IMR-90 (cell line): ENCODE measurements at places on chromosomes 6 and 20. TPM values are rescaled to one million over a fixed set of nuclear protein-coding genes. Genes with fewer than 3 reads are reported as not detected.

Gene ARHGAP40
- not detected in 2 replicates for total RNA-seq

Gene SLC17A3
- total RNA-seq = not detected in 2 replicates

Gene KCNK16
- not detected in 2 replicates for total RNA-seq

DNA sequence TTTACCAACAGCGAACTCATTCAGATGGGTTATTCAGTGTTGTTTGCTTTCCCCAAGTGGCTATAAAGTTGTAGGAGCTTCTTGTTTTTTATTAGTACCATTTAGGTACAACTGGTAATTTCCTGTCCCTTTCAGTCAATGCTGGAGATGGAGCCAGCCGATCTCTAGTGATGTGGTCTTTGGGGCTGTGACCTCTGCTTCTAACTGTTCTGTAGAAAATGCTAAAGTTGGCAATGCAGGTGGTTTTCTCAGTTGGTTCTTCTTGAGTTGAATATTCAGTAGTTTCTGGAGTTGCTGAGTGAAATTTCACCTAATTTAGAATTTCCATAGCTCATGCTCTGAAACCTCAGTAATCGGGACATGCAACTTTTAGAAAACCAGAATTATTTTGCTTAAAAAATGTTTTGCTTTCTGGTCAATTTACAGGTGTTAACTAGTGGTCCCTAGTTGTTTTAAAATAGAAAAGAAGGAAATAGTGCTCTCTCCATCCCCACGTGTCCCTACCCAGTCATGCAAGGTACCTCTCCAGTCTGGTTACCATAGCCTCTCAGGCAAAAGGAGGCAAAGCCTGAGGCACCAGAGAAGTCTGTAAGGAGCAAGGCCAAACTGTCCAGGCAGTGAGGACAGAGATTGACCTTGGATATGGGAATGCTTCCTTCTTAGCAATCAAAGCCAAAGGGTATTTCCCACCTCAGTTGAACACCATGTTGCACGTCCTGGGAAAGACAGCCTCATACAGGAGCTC, 27.3 kb upstream of the GABRR1 start:
- DNase-seq = no peak

DNA sequence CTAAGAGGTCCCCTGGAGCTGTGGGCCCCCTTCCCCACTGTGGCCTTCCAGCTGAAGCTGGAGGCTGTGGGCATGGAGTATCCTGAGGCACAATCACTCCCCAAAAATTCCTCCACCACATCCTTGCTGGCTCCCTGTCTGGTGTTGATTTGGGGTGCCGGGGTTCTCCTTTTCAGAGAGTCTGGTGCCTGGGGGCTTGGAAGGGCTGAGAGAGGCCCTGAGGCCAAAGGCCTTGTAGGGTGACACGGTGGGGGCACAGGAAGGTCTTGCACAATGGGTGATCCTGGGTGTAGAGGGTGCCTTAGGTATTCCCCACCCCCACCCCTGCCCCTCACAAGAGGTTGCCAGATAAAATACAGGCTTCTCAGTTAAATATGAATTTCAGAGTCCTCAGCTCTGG, 33.2 kb upstream of the VEGFA start:
- DNase-seq = no peak

GRCh38 chr20:19802492-19803158, 44.6 kb downstream of the RIN2 start:
- peak; percentile 39 for DNase-seq

Gene IP6K3
- total RNA-seq = 0.18 and 0.28 TPM in 2 replicates

DNA sequence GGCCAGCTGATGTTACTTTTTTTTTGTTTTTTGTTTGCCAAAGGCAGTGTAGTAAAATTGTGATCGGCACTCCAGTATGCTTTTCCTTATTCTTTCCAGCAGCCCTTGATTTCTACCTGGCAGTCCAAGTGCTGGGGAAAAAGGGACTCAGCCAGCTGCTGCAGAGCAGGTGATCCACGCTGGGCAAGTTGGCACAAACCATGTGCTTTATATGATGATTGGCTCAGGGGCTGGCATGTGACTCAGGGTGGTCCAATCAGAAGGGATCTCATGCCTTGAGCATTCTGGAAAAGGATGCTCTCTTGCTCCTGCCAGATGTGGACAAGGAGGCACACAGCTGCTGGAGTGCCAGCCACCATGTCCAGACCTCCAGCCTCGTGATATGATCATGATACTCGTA, 54.5 kb downstream of the SULF2 start:
- no peak for DNase-seq

Gene PACSIN1
- total RNA-seq = not detected in 2 replicates

GRCh38 chr20:51985013-51985415, 182.7 kb upstream of the SALL4 start:
- DNase-seq = peak; percentile 96

- DNase-seq = peak; percentile 82
Observed at GRCh38 chr6:12348530-12349511, 58.7 kb downstream of the EDN1 start.

- peak; percentile 6 for DNase-seq
Observed at GRCh38 chr6:100260584-100260983, 204.1 kb downstream of the SIM1 start.

Gene MAS1
- total RNA-seq = not detected in 2 replicates

GRCh38 chr6:13554929-13555333, 19.5 kb upstream of the SIRT5 start:
- peak; percentile 13 for DNase-seq

DNA sequence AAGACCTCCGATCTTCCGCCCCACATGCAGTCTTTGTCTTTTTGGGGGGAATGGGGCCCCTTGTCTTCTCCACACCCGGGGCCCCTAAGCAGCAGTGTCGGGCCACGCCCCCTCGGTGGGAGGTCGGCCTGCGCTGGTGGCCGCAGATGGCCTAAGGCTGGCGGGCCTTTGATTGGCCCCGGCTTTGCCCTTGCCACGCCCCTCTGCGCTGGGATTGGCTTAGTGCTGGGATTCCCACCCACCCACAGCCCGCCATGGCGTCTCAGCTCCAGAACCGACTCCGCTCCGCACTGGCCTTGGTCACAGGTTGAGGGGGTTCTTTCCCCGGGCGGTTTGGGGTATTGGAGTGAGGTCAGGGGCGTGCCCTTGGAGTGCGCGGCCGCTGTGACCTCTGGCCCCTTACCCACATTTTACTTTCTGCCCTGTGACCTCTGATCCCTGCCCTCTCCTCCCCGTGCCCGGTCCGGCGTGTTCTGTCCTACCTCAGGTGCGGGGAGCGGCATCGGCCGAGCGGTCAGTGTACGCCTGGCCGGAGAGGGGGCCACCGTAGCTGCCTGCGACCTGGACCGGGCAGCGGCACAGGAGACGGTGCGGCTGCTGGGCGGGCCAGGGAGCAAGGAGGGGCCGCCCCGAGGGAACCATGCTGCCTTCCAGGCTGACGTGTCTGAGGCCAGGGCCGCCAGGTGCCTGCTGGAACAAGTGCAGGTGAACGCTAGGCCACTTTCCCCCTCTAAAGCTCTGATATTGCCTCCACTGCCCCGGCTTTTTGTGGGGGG, at the start of gene HSD17B8:
HSD17B8 (plus strand) TSS at position 241 of the 776 bp plus-strand sequence; CDS start at position 255, 14 bp downstream.
- DNase-seq = peak; percentile 86

Gene COL21A1
- not detected in 2 replicates for total RNA-seq

- no peak for DNase-seq
Observed at GRCh38 chr20:11906626-11907480, 10.8 kb upstream of the BTBD3 start.

DNA sequence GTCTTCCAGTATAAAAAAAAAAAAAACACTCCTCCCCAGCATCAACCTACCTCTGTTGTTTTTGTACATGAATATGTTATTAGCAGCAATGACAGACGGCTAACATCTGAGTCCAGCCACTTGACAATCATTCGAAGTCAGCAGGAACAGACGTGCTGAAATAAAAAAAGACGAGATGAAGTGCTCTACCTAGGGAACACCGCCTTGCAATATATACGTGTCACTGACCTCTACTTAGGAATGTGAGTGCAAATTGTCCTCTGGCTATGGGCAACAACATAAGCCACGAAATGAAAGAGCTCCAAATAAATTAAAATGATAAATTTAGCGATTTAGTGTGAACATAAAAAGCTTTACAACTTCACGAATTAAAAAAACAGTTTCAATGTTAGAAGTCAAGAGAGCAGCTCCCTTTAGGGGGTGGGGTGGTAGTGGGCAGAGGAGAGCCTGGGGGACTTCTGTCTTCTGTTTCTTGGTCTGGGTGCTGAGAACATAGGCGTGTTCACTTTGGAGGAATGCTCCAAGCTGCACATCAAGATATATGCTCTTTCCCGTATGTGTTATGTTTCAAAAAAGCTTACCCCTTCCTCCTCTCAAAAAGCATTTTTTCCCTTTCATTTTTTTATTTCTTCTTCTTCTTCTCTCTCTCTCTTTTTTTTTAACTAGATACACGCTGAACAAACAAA, 23.3 kb downstream of the EDN1 start:
- DNase-seq = no peak

Gene TFAP2D
- not detected in 2 replicates for total RNA-seq

DNA sequence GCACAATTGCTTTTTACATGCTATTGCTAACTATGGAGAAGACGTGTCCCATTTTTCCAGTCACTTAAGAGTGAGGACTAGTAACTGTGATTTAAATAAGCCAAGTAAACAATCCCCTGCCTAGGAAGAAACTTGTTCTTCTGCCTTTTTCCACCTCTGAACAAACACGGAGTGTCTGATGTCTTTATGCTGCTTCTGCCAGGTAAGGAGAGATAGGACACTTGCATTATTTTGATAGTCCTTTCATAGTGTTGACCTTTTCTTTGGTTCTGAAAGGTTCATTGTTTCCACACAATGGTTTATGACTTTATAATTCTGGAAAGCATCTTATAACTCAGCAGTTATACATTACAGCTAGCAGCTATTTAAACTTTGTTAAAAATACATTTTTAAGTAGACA, 8.4 kb downstream of the LRP11 start:
- no peak for DNase-seq

- no peak for DNase-seq
Observed at GRCh38 chr6:150977281-150977680, 111.8 kb downstream of the MTHFD1L start.

DNA sequence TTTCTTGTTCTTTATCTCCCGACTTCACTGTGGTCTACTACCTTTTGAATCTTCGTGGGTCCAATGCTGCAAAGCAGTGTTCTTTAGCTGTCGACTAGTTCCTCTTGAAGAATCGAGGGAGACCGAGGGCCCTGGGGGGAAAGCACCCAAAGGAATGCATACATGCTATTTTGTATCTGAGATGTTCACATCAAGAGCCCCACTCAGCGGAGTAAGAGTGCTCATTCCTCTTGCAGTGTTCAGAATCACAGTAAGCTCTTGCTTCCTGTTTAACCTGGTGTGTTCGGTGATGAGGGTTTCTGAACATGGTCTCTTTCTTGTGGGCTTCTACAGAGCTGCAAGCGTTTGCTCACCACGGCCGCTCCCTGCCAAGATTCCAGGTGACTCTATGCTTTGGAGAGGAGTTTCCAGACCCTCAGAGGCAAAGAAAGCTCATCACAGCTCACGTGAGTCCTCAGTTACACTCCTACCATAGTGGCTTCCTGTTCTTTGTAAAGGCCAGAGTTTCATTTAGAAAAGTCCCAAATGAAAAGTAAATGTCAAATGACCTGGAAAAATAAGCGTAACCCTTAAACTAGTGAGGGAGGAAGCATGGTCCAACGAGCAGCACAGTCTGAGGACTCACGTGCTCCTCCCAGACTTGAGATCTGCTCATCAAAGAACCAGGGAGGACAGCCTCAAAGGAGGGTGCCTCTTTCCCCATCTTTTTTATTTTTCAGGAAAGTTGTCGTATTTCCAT, 13.3 kb downstream of the IRF4 start:
- DNase-seq = no peak

- no peak for DNase-seq
Observed at GRCh38 chr6:26271668-26272024, 93.4 kb upstream of the BTN3A2 start.

Gene C4A
- total RNA-seq = 0.83 and 0.90 TPM in 2 replicates

DNA sequence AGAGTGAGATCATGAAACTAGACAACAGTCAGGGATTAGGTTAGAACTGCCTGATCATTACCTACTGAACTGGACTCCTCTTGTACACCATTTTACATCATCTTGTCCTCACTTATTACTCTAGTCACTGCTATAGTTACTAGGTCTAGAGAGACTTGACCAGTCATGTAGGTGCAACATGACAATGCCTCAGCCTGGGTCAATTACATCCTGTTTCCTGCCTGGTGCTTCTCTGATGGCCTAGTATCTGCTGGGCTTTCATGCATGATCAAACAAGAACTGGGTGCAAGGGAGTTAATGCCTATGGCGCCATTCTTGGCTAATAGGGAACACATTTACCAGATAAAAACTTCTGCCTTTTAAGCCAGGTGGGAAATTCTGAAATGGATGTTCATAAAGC, 39.2 kb upstream of the MMS22L start:
- DNase-seq = no peak

- no peak for DNase-seq
Observed at GRCh38 chr20:40467067-40467466, 222.0 kb downstream of the MAFB start.

- DNase-seq = no peak
Observed at GRCh38 chr6:4489538-4489937, 286.7 kb upstream of the CDYL start.

GRCh38 chr6:34232901-34233300, 3.8 kb upstream of the HMGA1 start:
- peak; percentile 40 for DNase-seq

Gene BCAS1
- total RNA-seq = under 0.01 TPM in 2 replicates

- DNase-seq = peak; percentile 20
Observed at GRCh38 chr20:43459022-43459942, 1.6 kb downstream of the SRSF6 start.

DNA sequence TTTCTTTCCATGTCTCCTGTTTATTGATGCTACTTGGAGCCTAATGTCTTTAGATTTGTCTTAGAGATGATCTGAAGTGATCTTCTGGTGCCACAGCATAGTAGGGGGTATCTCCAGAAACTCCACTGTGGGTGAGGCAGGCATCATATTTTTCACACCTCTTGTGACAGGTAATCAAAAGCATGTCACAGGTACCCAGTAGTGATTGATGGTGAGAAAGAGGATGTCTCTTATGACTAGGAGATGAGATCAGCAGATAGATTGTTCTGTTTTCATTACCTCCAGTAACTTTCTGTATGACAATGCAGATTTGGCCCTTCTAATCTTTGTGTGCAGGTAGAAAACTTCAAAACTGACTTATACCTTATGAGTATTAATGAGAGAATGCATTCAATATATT, 13.5 kb downstream of the NCOA7 start:
- DNase-seq = no peak

Gene KHDC1
- 1.6 and 1.7 TPM in 2 replicates for total RNA-seq
